ENCODE measurements at places on chromosomes 11 and 22.

DNA sequence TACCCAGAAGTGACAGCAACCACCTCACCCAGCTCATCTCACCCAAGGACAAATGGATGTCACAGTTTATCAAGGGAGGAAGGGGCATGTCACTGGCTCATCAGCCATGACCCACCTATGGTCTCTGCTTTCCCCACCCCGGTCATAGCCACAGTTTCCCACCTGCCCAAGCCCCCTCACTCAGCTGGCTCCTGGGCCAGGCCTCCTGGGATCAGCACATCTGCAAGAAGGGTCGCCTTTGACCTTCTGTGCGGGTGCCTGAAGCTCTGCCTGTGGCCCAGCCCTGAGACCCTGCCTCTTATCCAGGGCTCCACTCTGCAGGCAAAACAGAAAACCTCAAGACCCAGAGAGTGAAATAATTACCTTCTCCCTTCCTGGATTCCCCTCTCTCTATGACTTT, 236.4 kb downstream of the BUD13 start:
- no peak for DNase-seq

GRCh38 chr22:21972293-21972779, 10.3 kb downstream of the TOP3B start:
- peak; percentile 47 for DNase-seq

GRCh38 chr11:101446238-101446637, 137.6 kb downstream of the TRPC6 start:
- no peak for DNase-seq

- no peak for DNase-seq
Observed at GRCh38 chr22:45927059-45927458, 49.9 kb downstream of the WNT7B start.

GRCh38 chr22:39176143-39176713, 23.7 kb upstream of the CBX7 start:
- DNase-seq, result peak; percentile 59

GRCh38 chr11:44468345-44468988, 97.0 kb upstream of the CD82 start:
- peak; percentile 11 for DNase-seq

GRCh38 chr11:58893899-58894298, 45.4 kb upstream of the GLYATL1 start:
- no peak for DNase-seq

- no peak for DNase-seq
Observed at GRCh38 chr11:110217223-110217877, 79.1 kb downstream of the RDX start.

DNA sequence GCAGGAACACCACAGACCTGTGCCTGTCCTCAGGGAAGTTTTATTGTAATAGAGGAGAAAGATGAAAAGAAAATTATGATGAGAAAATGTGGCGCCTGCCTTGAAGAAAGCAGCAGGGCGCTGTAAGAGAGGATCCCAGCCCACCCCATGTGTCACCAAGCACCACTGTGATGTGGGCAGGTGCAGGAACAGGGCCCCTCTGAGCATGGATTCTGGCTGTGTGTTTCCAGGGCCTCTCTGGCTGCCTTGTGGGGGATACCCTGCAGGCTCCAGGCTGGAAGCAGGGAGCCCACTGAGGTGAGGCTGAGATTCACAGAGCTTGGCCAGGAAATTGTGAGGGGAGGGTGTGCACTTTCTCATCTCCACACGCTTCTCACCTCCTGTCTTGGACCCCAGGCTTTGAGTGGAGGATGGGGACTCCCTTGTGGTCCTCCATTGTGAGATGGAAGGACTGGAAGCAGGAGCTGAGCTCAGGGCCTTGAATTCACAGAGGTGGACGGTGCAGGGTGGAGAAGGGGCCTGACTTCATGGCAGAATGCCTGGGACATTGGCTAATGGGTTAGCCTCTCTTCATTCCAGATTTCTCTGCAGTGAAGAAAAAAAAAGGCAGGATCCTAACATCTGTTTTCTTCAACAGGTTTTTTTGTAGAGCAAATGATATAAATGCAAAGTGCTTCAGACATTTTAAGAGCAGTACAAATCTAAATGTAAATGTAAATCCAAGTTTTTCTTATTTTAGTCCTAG, 246.6 kb upstream of the B3GAT1 start:
- DNase-seq, result peak; percentile 63

GRCh38 chr11:114321621-114322257, 25.5 kb downstream of the NNMT start:
- DNase-seq, result no peak

DNA sequence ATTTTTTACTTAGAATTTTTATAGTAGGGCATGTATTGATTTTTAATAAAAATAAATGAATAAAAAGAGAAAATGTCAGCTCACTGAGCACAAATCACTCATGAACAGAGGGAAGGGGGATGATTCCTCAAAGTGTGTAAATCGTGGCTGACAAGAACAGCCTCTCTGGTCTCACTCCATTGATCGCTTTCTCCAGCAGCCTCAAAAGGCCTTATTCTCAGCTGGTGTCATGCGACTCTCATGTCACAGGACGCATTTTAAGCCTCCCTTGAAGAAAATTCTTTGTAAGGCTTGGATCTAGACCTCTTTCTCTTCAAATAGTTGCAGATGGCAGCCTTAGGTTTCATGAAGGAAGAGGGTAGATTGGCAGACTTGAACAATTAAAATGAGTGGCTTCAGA, 33.9 kb upstream of the SLC5A12 start:
- DNase-seq, result no peak

- peak; percentile 64 for DNase-seq
Observed at GRCh38 chr22:29079218-29079901, 6.5 kb downstream of the KREMEN1 start.

- no peak for DNase-seq
Observed at GRCh38 chr11:68819362-68819761, 22.4 kb downstream of the CPT1A start.

GRCh38 chr11:111582163-111582562, 20.1 kb upstream of the SIK2 start:
- no peak for DNase-seq

GRCh38 chr22:33221568-33221967, 163.4 kb upstream of the SYN3 start:
- DNase-seq, result peak; percentile 5

DNA sequence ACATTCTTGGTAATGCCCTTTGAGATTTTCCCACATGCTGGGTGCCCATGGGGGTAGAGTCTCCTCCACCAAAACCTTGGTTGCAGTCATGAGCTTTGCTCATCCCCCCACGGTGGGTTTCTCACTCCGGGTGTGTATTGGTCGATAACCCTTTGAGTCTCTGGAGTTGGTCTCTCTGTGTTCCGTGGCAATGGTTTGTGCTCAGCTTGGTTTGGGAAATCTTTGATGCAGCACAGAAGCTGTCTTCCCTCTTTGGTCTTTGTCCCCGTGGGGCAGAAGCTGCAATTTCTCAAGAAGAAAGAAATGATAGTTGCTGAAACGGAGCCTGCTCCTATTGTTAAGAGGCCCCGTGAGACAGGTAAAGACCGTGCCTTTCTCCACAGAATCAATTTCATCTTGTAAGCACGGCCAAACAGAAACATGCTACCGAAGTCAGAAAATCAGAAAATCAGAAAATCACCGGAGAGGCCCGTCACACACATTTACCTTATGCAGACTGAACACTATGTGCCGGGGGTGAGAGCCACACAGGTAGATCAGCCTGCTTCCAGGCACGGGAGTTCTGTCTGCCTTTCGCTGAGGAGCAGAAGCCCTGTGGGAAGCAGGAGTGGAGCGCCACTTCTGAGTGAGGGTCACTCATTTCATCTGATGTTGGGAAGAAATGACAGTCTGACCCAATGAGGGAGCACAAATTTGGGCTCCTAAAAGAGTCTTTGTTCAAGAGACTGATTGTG, 186.1 kb downstream of the TBC1D22A start:
- no peak for DNase-seq

DNA sequence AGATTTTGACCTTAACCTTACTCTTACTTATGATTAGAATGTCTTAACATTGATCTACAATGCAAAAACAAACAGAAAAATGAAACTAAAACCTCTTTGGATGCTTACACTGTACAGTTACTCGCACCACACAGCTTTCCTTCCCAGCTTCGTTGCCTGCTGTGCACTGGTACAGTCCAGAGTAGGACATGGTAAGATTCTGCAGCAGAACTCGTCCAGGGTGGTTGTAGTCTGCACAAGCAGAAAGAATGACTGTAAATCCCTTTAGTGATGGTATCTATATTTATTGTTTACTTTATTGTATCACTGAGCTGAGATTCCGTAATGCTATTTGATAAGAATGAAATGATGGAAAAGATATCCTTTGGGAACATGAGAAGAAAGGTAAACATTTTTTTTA, 21.0 kb upstream of the HSPA8 start:
- DNase-seq, result no peak

DNA sequence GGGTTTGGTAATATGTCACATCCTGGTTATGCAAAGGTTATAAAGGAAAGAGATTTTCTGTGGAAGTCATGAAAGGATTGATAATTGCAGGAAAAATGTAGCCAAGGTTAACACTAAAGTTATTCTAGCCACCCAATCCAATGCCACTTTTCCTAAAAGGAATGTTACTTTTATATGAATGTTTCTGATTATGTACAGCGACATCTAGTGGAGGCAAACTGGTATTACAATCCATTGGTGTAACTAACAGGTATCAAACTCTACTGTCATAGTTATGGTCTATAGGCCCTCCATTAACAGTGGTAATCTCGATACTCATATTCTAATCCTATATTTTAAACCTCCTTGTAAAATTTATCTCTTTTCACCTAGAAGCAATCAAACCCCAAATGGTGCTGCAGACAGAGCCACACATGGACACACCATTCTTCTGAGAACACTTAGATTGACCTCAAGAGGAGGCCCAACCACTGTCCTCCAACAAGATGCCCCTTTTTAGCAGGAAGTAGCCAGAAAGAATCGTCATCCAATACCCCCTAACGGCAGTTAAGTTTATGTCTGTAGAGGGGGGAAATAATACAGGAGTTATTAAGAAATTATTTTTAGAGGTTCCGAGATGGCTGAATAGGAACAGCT, 74.9 kb upstream of the RAG2 start:
- peak; percentile 7 for DNase-seq

- peak; percentile 32 for DNase-seq
Observed at GRCh38 chr11:16169541-16169940, 186.8 kb downstream of the SOX6 start.

DNA sequence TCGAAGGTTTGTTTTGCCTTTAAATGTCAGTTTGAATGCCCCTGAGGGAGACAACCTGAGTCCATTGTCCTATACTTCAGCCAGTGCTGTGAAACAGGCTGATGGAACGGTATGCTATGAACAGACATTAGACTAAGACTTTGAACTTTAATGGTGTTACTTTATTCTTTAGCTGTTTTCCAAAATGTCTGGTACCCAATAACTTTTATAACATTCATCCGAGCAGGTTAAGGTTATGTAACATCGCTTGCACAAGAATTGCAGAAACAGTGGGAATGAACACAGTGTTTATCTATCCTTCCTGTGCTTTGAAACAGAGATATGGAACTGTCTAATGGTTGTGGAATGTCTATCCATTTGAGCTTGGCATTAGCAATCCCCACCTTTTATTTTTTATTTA, 12.5 kb upstream of the PTS start:
- DNase-seq, result no peak

- no peak for DNase-seq
Observed at GRCh38 chr22:48779661-48780596, 1047.7 kb downstream of the BRD1 start.

- DNase-seq, result no peak
Observed at GRCh38 chr11:6925636-6926207, 504 bp upstream of the ZNF215 start.

DNA sequence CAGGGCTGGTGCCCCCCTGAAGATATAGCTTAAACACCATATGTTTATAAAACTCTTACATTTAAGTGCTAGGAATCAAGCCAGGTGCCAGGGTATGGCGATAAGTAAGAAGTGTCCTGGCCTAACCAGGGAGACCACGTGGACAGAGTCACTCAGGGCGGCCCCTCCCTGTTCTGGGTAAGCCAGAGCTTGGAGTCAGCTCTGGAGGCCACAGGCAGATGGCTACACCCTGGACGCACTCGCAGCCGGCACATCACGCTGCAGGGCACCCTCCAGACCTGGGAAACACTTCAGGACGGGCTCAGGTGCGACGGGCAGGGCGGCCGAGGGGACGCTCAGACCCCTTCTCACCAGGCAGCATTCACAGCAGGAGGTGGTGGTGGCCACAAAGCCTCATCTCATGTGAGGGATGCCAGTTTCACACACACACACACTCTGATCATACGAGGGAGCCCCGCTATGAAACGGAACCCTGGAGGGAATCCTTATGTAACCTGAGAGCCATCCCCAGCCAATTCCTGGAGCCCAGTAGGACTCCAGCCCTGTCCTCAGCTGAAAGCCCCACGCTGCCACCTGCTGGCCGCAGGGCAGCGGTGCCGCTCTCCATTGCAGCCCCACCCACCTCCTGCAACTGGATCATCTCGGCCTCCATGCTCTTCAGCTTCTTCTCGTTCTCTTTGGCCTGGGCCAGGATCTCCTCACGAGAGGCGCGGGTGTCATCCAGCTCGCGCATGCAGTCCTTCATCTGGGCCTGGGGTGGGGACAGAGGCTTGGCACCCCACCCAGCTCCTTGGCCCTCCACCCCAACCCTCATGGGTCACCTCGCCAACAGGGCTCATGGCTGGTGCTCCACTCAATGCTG, 33.4 kb downstream of the APOL1 start:
- peak; percentile 82 for DNase-seq

- DNase-seq, result no peak
Observed at GRCh38 chr11:17579451-17579850, 32.4 kb downstream of the OTOG start.

- DNase-seq, result no peak
Observed at GRCh38 chr22:44665115-44665514, 36.9 kb upstream of the PRR5 start.

DNA sequence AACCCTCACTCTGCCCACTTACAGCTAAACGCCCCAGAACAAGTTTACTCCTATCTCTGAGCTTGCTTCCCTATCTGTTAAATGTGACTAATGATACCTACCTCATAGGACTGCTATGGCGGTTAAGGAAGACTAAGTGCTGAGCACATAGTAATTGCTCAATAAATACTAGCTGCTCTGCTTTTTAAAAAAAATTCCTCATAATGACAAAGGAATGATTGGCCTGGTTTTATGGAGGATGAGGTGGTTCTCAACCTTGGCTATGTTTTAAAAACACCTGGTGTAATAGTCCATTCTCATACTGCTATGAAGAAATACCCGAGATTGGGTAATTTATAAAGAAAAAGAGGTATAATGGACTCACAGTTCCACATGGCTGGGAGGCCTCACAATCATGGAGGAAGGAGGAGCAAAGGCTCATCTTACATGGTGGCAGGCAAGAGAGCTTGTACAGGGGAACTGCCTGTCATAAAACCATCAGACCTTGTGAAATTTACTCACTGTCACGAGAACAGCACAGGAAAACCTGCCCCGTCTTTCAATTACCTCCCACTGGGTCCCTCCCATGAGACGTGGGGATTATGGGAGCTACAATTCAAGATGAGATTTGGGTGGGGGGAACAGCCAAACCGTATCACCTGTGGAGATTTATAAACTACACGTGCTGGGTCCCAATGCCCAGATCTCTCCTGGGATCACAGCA, 127.2 kb upstream of the SYT13 start:
- DNase-seq, result no peak

DNA sequence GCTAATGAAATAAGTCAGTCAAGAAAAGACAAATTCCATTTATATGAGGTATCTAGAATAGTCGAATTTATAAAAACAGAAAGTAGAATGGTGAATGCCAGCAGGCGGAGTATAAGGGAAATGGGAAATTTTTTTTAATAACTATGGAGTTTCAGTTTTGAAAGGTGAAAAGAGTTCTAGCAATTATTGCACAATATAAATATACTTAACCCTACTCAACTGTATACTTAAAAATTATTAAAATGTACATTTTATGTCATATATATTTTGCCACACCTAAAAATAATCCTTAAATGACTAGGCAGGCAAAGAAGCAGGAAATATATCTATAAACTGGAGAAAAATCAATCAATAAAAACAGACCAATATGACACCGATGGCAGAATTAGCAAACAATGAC, 196.5 kb upstream of the UBASH3B start:
- no peak for DNase-seq
